Cardiac fibroblast (primary cell): ENCODE measurements at places on chromosomes 5 and 9.

GRCh38 chr5:115723220-115723619, 93.2 kb downstream of the CDO1 start:
- no peak for DNase-seq

- DNase-seq: no peak
Observed at GRCh38 chr9:17604556-17604955, 25.7 kb downstream of the SH3GL2 start.

GRCh38 chr5:125245216-125245615, 498.8 kb upstream of the ZNF608 start:
- no peak for DNase-seq

GRCh38 chr9:87909310-87910041, 8.3 kb upstream of the SPATA31C1 start:
- DNase-seq: no peak

GRCh38 chr5:53969176-53969730, 341.1 kb downstream of the ARL15 start:
- DNase-seq: no peak

DNA sequence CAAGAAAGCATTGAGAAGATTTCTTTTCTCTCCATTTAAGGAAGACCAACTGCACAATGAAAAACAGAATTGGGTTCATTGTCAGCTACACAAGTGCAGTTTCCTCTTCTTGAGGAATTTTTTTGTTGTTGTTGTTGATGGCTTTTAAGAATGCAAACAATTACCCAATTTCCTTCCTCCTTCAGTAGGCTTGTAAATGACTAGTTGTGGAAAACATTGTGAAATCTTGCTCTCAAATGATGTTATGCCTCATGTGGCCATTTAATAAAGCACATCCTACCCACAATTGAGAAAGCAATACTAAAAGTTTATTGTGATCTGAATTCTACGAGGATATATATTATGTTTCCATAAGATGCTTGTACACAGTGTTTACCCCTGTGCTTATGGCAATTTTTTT, 171.6 kb downstream of the FAM174A start:
- DNase-seq: peak; percentile 80

GRCh38 chr9:26172301-26172700, 494.1 kb upstream of the TUSC1 start:
- no peak for DNase-seq

DNA sequence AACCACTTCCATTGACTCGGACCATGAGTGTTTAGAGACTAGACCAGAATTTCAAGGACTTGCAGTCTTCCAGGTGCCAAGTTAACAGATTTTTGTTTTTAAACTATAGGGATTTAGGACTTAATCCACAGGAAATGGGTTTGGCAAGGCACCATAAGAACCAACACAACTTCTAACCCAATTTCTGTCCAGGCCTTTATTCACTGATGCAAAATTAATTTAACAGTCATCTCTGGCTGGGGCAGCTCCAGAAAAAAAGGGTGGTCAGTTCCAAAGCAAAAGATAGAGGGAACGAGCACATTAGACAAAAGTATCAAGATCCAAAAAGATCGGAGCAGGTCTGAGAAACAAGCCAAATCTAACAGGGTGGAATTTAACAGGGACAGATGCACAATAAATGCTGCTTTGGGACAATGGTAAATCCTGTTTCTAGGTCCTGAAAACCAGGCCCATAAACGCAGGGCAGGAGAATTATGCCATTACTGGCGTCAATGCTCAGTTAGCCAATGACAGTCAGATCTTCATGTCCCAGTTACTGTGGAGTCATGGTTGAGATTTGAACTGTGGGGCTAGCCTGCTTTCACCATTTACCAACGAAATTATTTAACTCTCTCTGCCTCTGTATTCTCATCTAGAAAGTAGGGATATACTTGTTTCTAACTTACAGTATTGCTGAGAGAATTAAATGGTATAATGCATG, 590.8 kb upstream of the BRINP1 start:
- DNase-seq: no peak

DNA sequence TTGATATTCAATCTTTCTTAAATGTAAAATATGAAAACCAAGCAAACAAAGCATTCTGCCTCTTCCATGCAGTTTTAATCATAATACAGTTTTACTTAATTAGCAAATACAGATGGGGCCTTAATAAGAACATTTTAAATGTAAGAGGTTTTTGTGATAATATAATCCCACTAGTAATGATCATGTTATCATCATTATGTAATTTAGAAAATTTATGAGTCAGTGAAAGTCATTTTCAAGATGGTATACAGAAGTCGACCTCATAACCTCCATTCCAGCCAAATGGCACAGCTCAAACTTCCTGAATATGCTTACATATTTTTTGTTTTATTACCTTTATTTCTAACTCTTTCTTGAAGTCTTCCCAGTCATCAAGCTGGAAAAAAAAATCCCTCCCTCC, 102.2 kb upstream of the GNA14 start:
- peak; percentile 20 for DNase-seq

DNA sequence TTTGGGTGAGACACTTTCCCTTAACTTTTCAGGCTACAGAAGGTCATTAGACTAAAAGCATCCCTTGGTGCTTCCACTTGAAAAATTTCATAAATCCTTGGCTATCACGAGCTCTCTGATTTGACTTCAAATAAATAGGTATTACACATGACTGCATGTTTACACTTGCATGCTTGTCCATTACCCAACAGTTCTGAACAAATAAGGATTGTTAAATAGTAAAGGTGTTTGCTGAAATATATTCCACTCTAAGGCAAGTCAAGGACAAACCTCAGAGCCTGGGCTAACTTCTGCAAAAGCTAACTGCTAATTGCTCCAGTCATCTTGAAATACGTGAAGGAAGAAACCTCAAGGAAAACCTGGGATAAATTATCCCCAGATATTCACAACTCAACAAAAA, 14.5 kb downstream of the FBXW2 start:
- DNase-seq: no peak

DNA sequence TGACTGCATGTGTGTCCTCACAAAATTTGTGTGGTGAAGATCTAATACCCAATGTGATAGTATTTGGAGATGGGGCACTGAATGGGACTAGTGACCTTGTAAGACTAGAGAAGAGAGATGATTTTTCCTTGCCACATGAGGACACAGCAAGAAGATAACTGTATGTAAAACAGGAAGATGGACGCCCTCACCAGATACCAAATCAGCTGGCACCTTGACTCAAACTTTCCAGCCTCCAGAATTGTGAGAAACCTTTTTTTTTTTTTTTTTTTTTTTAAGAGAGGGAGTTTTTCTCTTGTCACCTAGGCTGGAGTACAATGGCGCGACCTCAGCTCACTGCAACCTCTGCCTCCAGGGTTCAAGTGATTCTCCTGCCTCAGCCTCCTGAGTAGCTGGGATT, 40.3 kb downstream of the UBTD2 start:
- DNase-seq: no peak

DNA sequence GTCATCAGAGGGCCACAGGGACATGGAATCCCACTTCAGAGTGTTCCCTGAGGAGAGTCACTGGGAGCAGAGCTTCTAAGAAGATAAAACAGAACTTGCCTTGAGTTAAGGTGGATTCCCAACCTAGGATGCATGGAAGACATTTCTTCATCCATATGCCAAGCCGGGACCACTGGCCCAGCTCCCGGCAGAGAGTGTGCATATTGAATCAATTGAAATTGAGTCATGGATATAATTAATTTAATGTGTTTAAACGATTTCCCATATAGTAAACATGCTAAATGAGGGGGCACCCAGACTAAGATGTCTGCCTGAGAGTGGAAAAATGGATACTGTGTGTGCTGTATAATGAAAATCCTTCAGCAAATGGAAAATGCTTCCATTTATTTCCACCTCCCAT, 194.4 kb upstream of the TBC1D2 start:
- no peak for DNase-seq

DNA sequence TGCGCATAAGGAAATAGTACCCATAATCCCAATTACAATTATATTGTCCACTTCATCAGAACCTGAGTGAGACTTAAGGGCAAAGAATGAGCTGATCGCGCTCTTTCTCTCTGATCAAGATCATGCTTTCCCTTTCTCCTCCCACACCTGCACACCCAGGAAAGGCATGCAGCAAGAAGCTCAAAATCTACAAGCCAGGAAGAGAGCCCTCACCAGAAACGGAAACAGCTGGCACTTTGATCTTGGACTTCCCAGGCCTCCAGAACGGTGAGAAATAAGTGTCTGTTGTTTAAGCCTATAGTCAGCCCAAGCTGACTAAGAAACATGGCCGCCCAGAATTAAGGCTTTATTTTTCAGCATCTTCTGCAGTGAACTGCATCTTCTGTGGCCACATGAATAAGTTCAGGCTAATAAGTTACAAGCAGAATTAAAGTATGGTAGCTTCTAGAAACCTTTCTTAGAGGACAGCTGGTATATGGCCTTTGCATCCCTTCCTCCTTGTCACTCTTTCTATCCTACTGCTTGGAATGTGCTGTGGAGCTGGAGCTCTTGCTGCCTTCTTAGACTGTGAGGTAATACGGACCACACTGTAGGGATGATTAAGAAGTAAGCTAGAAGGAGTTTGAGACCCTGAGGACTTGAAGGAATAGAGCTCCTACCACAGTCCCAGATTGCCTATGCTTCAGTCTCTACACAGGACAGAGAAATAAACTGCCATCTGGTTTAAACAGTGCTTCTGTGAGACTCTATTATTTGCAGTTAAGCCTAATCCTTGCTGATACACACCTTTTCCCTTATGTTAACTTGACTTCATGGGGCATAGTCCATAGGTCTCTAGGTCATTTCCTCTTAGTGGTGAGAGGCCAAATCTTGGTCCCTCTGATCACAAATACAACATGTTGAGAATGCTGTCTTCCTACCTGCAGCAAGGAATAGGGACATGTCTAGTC, 17.2 kb downstream of the OR2S2 start:
- DNase-seq: no peak

DNA sequence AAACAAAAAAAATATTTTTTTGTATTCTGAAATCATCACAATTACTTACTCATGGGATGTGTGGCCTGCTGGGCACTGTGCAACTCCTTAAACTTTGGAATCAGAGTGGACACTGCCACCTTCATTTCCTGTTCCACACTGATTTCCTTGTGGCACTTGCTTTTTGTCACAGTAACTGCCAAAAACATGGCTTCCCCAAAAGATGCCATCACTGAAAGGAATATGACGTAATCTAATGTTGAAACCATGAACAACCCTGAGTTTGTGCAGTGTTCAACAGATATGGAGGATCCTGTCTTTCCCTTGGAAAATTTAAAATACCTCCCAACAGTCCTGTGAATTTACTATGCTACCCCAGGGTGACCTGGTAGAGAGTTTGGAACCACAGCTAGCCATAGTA, 12.6 kb upstream of the IL12B start:
- no peak for DNase-seq

DNA sequence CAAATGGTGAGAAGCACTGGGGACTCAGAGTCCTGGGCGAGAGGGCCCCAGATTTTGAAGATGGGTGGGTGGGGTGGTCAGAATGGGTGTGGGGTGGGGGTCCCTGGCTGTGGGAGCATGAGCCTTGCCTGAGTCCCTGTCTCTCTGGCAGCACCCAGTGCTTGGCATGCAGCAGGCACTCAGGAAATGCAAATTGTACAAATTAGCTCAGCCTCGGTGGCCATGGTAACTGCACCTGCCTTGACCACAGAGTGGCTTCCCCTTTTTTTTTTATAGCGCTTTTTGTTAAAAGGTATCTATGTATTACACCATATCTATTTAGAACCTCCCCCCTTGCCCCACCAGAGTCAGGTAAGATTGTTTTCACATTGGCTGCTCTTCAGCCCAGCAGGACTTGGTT, 19.2 kb upstream of the PITX1 start:
- DNase-seq: no peak
